Chondrocyte (in vitro differentiated cells): ENCODE measurements at places on chromosomes 5 and 9. TPM values are rescaled to one million over a fixed set of nuclear protein-coding genes. Genes with fewer than 3 reads are reported as not detected.

- no peak for DNase-seq
- H3K4me1 ChIP-seq = peaks cover 38% of the 10 kb centered on the region
- H3K4me3 ChIP-seq = no peak overlapping the region
- peaks cover 2% of the 10 kb centered on the region for H3K36me3 ChIP-seq
- H3K27me3 ChIP-seq = no peaks in the 10 kb centered on the region
Observed at GRCh38 chr5:67732471-67732870, 483.1 kb upstream of the PIK3R1 start.

DNA sequence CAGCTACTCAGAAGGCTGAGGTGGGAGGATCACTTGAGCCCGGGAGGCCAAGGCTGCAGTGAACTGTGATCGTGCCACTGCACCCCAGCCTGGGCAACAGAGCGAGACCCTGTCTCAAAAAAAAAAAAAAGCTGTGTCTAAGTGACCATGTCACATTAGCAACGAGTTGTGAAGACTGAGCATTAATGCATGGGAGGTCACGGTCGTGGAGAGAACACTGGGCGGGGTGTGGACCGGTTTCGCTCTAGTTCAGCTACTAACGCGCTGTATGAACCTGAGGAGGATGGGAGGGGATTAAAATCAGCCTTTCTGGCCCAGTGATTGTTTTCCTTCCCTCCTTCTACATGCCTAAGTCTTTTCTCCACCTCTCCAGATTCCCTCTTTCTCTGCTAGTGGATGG is 56.7 kb upstream of the CARTPT start:
- H3K4me1 ChIP-seq = no peaks in the 10 kb centered on the region
- H3K36me3 ChIP-seq = peaks cover 9% of the 10 kb centered on the region
- H3K27ac ChIP-seq = no peak overlapping the region
- no peak for DNase-seq

- peaks cover 4% of the 10 kb centered on the region for H3K4me1 ChIP-seq
- H3K27me3 ChIP-seq = no peaks in the 10 kb centered on the region
Observed at GRCh38 chr9:1453636-1454035, 403.5 kb downstream of the DMRT2 start.

DNA sequence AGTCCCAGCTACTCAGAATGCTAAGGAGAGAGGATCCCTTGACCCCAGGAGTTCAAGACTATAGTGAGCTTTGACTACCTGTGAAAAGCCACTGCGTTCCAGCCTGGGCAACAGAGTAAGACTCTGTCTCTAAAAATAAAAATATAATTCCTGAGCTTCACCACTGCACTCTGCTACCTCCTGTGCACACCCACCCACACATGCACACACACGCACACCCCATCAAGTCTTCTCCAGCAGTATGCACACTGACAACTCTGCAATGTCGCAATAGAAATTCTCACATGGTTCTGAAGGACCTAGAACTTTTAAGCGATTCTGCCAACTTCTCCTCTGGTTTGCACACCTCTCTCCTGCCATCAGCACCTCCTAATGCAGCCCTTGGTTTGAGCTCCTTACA is 47.5 kb upstream of the FAT2 start:
- peaks cover 7% of the 10 kb centered on the region for H3K27me3 ChIP-seq
- no peak for DNase-seq
- H3K4me1 ChIP-seq = peaks cover 8% of the 10 kb centered on the region
- no peak overlapping the region for H3K27ac ChIP-seq
- no peaks in the 10 kb centered on the region for H3K36me3 ChIP-seq

The AIF1L gene
- 4.1 to 33.1 TPM (median 30.1 TPM) in 3 replicates for total RNA-seq

DNA sequence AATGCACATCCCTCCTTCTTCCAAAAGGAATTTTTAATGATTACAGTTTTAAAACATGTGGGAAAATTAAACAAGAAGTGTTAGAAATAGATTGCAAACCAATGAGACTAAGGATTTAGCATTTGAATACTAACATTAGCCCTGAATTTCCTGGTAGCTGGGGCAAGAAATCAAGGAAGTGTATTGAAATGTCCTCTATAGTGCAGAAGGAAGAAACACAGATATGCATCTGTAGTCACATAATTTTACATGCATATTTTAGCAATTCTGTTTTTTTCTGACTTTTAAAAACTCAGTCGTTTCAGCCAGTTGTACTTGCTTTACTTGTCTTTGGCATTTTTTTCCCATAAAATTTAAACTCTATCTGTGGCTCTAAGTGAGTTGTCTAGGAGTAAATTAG is 45.8 kb downstream of the FRMPD1 start:
- DNase-seq = no peak
- peaks cover 52% of the 10 kb centered on the region for H3K27me3 ChIP-seq
- H3K27ac ChIP-seq = no peak overlapping the region
- no peaks in the 10 kb centered on the region for H3K4me1 ChIP-seq
- no peak overlapping the region for H3K4me3 ChIP-seq
- H3K36me3 ChIP-seq = no peaks in the 10 kb centered on the region
